ENCODE measurements at places on chromosomes 3 and 15.

GRCh38 chr3:25572919-25573385, 91.8 kb downstream of the TOP2B start:
- no peak for DNase-seq

GRCh38 chr15:33616475-33616874, 305.7 kb downstream of the RYR3 start:
- no peak for DNase-seq

GRCh38 chr3:18122264-18122663, 302.9 kb downstream of the SATB1 start:
- no peak for DNase-seq

GRCh38 chr3:192848371-192849233, 69.1 kb downstream of the MB21D2 start:
- no peak for DNase-seq

DNA sequence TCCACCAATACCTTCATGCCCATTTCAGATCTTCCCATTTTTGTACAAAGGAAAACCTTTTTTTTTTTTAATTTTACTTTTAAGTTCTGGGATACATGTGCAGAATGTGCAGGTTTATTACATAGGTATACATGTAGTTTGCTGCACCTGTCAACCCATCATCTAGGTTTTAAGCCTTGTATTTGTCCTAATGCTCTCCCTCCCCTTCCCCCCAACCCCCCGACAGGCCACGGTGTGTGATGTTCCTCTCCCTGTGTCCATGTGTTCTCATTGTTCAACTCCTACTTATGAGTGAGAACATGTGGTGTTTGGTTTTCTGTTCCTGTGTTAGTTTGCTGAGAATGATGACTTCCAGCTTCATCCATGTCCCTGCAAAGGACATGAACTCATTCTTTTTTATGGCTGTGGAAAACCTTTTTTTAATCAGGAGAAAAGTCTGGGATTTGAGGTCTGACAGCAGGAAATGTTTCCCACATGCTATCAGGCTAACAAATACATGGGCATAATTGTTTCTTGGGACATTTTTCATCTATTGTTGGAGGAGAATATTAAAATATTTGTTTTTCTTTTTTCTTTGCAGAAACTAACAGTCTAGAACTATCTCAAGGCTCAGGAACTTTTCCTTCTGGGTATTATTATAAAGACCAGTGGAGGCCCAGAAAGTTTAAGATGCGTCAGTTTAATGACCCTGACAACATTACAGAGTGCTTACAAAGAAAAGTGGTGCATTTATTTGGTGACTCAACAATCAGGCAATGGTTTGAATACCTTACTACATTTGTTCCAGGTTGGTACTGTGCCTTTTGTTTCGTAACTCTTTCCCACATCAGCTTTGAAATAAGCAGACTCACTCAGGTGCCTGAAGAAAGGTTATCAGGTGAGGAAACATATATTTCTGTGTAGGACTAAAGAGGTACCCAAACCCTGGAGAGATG, 32.8 kb upstream of the NFKBIZ start:
- DNase-seq = no peak

DNA sequence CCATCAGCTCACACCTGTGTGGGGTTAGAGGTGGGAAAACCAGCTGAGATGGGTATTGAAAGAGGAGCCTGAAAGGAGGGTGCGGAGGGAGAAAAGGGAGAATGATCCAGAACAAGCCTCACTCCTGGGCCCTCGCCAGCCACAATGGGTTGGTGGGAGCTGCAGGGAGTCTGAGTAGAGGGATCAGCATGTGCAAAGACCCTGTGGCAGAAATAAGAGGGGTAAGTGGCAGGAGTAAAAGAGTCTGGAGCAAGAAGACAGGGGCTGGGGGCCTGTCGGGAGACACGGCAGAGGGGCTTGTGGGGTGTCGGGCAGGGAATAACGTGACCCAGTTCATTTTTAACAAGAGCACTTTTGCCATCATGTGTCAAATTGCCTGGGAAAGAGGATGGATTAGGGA, 34.0 kb downstream of the CCDC33 start:
- DNase-seq = no peak

GRCh38 chr3:75042941-75043340, 428.5 kb upstream of the CNTN3 start:
- no peak for DNase-seq

- no peak for DNase-seq
Measured at GRCh38 chr3:105594219-105594618, 227.5 kb downstream of the ALCAM start.
